Brain (organoid and tissue), 16 donors: ENCODE measurements at places on chromosomes 3 and 15. TPM values are rescaled to one million over a fixed set of nuclear protein-coding genes. Genes with fewer than 3 reads are reported as not detected.

DNA sequence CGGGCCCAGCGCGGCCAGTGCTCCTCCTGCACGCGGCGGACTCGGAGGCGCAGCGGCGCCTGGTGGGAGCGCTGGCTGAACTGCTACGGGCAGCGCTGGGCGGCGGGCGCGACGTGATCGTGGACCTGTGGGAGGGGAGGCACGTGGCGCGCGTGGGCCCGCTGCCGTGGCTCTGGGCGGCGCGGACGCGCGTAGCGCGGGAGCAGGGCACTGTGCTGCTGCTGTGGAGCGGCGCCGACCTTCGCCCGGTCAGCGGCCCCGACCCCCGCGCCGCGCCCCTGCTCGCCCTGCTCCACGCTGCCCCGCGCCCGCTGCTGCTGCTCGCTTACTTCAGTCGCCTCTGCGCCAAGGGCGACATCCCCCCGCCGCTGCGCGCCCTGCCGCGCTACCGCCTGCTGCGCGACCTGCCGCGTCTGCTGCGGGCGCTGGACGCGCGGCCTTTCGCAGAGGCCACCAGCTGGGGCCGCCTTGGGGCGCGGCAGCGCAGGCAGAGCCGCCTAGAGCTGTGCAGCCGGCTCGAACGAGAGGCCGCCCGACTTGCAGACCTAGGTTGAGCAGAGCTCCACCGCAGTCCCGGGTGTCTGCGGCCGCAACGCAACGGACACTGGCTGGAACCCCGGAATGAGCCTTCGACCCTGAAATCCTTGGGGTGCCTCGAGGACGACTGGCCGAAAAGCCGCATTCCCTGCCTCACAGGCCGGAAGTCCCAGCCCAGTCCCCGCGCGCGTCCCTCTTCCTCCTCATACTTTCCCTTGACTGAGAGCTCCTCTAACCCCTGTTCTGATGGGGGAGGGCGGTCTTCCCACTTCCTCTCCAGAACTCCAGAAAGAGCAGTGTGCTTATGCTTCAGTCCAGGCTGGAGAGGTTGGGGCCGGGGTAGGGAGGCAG is 1.4 kb upstream of the IL17RC start:
- peak; percentile 80 for DNase-seq

GRCh38 chr3:125644036-125645005 is 49.0 kb upstream of the OSBPL11 start:
- peak; percentile 11 for DNase-seq

DNA sequence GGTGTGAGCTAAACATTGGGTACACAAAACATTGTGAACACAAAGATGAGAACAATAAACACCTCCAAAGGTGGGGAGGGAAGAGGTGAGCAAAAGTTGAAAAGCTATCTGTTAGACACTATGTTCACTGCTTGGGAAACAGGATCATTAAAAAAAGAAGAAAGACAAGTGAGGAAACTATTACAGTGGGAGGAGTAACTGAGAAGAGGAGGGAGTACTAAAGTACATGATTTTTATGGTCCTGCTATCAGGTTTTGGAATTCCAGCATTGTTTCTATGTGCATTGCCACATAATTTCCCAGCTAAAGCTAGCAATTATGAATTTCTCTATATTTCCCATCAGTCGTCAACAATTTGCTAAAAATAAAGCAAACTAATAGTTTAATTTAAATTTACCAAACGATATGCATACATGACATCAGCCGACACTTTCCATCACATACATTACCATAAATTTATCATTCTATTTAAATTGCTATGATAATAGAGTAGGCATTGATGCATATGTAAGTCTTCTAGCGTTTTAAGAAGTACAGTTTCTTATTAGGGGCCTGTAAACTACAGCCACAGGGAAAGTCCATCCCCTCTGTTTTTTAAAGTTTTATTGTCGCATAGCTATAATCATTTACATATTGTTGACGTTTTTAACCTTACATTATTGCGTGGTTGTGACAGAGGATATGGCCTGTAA is 221.8 kb downstream of the CHL1 start:
- DNase-seq = no peak

DNA sequence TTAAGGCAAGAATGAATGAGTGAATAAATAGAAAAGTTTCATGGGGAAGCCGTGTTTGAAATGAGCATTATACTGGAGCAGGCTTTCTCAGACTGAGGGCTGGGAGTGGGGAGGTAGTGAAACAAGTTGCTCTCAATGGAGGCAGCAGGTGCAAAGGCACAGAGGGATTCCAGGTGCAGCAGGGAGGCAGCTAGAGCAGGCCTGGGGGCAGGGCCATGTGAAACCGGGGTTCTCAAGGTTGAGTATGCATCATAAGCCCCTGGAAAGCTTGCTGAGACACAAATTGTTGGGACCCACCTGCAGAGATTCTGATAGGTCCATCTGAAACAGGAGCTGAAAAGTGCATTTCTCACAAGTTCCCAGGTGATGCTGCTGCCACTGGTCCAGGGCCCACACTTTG is 45.3 kb downstream of the BFSP2 start:
- no peak for DNase-seq

DNA sequence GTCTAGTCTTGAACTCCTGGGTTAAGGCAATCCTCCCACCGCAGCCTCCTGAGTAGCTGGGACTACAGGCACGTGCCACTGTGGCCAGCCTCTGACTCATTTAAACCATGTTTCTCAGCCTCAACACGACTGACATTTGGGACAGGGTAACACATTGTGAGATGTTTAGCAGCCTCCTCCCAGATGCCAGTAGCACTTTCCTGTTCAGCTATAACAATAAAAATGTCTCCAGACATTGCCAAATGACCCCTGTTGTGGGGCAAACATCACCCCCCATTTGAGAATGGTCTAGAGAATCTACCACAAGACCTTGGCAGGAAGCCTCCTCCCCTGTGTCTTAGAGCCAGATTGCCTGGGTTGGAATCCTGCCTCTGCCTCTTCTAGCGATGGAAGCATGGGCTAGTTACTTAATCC is 8.4 kb downstream of the TMEM40 start:
- no peak for DNase-seq

DNA sequence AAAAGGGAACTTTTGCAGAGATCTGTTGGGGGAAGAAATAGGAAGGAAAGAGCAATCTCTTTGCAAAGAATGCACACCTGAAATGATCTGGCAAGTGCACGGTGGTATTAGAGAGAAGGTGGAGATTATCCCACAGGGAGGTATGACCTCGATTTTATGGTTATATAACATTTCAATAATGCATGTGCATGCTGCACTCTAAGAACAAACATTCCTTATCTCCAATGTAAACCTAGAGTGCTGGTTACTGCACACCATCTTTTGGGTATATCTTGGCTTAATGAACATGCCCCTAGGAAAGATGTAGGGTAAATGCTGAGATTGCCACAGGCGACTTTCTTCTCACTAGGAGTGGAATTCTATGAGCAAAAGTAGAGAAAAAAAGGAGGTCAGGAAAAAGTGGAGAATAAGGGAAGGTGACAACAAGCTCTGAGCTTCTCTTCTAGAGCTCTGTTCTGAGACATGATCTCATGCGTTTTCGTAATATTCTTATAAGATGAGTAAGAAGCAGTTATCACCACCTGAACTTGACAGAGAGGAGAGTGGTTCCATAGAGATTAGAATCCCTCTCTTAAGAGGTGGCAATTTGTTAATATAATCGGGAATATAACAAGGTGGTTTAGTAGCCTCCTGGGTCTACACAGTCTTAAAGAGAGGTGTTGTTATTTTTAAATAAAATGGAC is 117.5 kb upstream of the TMC3 start:
- DNase-seq = no peak

GRCh38 chr15:73125219-73125618 is 73.0 kb downstream of the NEO1 start:
- DNase-seq = no peak

GRCh38 chr3:39485547-39485946 is 18.1 kb downstream of the MOBP start:
- DNase-seq = no peak

DNA sequence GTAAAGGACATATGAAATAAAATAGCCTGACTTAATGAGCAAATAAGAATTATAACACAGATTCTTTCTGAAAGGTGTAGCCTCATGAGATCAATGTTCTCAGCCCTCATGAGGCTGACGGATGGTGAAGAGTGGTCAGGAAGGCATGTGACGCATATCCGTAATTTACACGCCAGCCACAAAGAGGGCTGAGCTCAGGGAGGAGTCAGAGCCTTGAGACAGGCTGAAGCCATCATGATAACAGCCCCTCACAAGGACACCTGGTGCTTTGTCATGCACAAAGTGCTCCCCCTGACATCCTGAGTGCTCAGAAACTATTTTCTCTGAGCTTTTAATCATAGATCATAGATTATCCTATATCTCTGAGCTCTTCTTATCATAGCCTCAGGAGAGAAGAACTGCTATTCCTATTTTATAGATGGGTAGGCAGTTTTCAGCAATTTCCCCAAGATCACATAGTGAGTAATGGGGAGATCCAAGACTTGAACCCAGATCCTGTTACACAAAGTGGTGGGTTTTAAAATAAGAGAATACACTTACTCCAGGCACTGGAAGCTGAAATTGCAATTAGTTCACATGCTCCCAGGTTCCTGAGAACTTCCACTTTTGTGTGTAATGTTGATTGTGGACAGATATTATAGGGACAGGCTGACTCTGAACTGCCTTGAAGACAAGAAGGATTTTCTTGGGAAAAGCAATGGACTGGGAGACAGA is 267.1 kb downstream of the RPLP1 start:
- no peak for DNase-seq

The PHLDB2 gene
- 1.2 TPM for polyA plus RNA-seq

The CAMK2N2 gene
- polyA plus RNA-seq = 94.8 TPM
